ENCODE measurements at places on chromosomes 3 and 15.

- no peak for DNase-seq
Measured at GRCh38 chr3:147384210-147385058, 21.9 kb downstream of the ZIC4 start.

DNA sequence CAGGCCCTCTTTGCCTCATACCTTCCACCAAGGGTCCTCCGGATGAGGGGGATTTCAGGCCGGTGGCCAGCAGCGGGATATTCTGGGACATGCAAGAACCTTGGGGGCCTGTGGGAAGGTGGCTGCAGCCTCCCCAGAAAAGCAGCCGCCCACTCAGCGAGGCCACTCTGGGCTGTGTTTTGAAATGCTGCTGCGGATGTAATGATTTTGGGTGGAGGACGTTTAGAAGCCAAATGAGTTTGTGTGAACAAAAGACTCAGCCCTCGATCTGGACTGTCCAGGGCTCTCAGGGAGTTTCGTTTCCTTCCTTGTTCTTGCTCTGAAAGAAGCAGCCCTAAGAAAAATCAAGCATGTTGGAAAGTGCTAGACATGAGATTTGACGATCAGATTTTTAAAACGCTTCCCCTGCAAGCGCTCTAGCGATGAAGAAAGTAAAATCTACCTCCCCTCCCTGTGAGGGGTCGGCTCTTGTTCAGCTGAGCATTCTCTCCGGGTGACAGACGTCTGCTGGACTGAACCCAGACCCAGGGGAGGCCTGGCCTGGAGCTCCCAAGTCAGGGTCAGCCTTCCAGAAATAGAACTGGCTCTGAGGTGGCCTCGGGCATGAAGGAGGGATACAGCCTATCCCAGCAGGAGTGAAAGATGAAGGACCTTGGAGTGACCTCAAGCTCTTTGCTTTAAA lies 12.9 kb downstream of the HEG1 start:
- no peak for DNase-seq

DNA sequence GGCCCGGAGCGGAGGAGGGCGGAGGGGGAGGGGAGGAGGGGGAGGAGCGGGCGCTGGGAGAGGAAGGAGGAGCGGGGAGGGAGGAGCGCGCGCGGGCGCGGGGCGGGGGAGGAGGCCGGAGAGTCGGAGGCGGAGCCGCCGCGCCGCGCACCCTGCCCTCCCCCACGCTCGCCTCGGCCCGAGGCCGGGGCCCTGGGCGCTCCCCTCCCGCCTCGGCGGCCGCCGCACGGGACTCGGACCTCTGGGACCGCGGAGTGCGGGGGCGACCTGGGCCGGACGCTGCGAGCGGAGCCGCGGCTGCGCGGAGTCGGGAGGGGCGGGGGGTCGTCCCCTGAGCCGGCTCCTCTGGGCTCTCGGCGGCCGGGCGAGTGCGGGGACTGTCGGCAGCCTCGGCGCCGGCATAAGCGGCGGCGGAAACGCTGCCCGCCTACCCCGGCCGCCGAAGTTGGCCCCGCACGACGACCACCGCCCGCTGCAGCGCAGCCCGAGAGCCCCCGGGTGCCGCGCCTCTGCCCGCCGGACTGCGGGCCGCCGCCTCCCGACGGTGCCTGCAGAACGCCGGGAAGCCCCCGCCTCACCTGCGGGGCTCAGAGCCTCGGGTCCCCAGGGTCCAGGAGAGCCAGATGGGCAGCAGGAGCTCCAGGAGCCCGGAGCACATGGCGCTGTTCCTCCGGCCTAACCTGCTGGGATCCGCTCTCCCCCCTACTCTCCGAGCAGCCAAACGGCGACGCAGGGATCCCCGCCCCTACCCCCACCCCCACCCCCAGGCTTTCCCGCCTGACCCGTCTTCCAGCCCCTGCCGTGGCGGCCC lies 406 bp upstream of the GABRB3 start:
- no peak for DNase-seq

DNA sequence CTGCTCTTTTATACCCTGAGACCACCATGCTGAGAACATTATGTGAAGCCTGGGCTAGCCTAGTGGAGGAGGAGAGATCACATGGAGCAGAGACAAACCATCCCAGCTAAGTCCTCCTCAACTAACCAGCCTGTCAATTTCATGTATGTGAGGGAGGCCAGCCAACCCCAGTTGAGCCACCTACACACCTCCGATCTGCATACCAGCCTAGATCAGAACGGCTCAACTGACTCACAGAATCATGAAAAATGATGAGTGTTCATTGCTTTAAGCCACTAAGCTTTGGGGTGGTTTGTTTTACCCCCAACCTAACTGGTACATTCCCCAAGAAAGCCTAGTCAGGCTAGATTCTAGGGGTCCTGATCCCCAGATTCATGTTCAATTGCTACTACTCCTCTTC lies 19.4 kb upstream of the CA12 start:
- no peak for DNase-seq

DNA sequence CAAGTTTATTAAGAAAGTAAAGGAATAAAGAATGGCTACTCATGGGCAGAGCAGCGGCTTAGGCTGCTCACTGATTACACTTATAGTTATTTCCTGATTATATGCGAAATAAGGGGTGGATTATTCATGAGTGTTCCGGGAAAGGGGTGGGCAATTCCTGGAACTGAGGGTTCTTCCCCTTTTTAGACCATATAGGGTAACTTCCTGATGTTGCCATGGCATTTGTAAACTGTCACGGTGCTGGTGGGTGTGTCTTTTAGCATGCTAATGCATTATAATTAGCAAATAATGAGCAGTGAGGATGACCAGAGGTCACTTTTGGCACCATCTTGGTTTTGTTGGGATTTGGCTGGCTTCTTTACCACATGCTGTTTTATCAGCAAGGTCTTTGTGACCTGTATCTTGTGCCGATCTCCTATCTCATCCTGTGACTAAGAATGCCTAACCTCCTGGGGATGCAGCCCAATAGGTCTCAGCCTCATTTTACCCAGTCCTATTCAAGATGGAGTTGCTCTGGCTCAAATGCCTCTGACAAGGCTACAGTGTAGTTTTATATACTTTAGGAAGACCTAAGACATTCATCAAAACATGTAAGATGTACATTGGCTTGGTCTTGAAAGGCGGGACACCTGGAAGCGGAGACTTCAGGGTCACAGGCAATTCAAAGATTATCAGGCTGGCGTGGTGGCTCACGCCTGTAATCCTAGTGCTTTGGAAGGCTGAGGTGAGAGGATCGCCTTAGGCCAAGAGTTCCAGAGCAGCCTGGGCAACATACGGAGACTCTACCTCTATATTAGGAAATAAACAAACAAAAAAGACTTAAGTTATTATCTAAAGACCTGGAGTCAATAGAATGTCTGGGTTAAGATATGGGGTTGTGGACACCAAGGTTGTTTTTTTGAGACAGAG lies 3.2 kb upstream of the BLOC1S6 start:
- DNase-seq, result no peak

DNA sequence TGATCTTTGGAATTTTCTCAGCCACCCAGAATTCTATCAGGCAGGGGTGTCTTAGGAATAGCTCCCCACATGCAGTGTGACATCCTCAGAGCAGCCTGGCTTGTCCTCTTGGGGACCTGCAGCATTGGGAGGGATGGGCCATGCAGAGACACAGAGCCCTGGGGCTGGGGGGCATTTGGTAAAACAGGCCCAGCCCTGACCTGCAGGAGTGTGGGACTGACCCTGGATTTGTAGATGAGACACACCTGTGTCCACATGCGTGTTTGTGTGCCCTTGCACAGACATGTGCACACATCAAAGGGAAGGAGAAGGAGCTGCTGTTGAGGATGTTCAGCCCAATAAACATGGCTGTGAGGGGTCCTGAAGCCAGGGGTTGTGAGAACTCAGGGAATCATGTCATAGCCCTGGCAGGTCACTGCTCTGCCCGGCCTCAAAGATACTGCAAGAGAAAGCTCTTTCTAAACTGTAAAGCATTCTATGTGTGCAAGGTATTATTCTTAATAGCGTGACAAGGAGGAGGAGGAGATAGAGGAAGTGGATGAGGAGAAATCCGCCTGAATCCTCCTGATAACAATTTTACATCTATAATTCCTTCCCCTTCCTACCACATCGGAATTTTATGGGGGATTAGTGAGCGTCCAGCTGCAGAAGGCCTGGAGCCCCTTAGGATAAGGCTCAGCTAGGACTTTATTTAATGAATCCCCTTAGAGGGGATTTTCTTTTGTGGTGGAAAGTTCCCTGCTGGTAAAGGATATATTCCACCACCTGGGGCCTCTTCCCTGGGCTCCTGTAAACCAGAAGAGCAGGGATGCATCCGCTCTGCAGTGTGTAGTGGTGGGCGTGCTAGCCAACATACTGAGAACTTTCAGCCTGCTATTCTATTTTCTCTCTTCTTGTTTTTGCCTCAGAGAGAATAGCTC lies 245.5 kb downstream of the EPHB1 start:
- DNase-seq, result no peak

GRCh38 chr3:29324180-29324651 lies 43.3 kb downstream of the RBMS3 start:
- peak; percentile 15 for DNase-seq

- DNase-seq, result no peak
Measured at GRCh38 chr3:15091575-15091974, 7.4 kb downstream of the RBSN start.

DNA sequence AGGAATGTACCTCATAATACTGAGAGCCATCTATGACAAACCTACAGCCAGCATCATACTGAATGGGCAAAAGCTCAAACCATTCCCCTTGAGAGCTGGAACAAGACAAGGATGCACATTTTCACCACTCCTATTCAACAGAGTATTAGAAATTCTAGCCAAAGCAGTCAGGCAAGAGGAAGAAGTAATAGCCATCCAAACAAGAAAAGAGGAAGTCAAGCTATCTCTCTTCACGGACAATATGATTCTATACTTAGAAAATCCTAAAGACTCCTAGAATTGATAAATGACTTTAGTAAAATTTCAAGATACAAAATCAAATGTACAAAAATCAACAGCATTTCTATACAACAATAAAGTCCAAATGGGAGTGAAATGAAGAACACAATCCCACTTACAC lies 30.2 kb downstream of the OCA2 start:
- no peak for DNase-seq

DNA sequence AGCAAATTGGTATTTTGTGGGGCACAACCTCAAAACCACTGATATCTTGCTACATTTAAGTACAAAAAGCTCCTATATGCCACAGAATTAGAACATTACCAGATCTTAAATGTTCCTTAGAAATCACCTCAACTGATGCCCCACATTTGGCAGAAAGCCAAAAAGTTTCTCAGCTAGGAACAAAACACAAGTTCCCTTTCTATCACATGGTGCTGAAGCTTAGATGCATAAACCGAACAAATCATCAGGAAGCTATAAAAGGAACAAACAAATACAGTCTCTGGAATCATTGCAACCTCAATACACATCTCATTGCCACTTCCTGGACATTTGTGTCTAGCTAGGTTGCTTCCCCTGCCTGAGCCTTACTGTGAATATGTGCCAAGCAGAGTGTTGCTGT lies 492.6 kb downstream of the LPP start:
- DNase-seq, result peak; percentile 37

DNA sequence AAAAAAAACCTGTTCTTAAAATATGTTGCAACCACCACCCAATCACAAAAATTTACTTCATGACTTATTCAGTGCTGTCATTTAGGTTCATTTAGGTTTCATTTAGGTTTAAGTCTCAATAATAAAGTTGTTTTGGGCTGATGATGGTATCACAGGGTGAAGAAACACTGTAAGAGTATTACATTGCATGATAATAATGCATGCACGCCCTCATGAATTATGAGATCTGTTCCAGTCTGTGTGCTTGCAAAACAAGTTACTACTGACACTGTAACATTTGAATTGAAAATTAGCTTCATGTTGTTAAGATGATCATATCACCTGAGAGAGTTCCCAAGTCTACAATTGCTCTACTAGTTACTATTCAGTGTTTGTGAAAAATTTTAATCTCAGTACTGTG lies at the start of gene AADACL2:
TSS of gene AADACL2 (plus strand) at position 315 of the 400 bp plus-strand sequence. CDS start 109 bp downstream, outside the sequence.
- no peak for DNase-seq

- no peak for DNase-seq
Measured at GRCh38 chr3:63689285-63689684, 36.8 kb downstream of the SNTN start.

- no peak for DNase-seq
Measured at GRCh38 chr15:100244796-100245486, 96.8 kb downstream of the ADAMTS17 start.

GRCh38 chr3:100299016-100299415 lies 35.5 kb upstream of the NIT2 start:
- DNase-seq, result no peak

DNA sequence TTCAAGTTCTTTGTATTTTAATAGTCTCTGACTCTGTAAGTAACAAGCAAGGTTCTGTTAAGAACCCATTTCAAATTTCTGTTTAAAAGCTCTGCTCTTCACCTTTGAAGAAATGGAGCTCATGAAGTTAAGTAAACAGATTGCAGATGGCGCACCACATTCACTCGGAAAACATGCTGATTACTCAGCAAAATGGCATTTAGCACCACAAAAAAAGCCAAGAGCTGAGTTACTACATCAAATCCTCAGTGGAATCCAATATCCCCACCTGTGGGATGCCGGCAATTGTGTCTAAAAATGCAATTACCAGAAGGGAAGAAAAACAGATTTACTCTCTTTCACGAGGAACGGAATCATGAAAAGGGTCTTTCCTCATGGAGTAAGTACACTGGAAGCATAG lies 758.0 kb downstream of the NTRK3 start:
- no peak for DNase-seq

DNA sequence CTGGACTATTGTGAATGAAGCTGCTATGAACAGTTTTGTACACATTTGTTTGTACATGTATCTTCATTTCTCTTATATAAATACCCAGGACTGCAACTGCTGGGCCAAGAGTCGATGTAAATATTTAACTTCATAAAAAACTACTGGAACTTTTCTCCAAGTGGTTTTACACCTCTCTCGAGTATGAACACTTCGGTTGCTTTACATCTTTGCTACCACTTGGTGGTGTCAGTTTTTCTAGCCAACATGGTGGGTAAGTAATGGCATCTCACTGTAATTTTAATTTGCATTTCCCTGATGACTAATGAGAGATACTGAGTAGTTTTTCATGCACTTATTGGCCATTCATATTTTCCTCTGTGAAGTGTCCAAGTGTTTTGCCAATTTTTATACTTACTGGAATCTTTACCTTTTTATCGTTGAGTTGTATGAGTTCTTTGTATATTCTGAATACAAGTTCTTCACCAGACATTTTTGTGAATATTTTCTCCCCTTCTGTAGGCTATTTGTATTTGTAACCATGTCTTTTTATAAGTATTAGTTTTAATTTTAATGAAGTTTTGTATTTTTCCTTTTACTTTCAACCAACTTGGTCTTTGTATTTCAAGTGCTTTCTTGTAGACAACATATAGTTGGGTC lies 44.4 kb downstream of the PCOLCE2 start:
- peak; percentile 7 for DNase-seq

DNA sequence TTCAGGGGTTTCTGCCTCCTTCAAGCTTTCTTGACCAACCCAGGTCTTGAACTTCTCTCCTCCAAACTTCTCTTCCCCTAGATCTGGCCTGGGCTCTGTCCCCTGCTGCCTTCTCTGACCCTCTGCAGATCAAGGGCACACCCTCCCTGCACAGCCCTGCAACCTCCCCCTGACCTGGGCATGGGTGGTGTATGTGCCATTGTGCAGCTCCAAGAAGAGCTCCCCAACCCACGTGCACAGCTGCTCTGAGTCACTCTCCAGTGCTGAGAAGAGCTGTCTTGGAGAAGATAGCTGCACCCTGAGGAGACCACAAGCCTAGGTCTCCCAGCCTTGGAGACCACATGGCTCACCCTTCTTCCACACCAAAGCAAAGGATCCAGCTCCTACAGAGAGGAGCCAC lies 8.0 kb downstream of the MAN2C1 start:
- no peak for DNase-seq

Data from B cell (primary cell).